ENCODE measurements at places on chromosomes 1 and 21.
A peak's percentile ranks its signal among the peaks of the same experiment; 100 is the strongest.

- peak; percentile 56 for DNase-seq
Observed at GRCh38 chr21:42237577-42237976, 18.6 kb downstream of the ABCG1 start.

- no peak for DNase-seq
Observed at GRCh38 chr1:30008372-30008997, 714.9 kb downstream of the MATN1 start.

DNA sequence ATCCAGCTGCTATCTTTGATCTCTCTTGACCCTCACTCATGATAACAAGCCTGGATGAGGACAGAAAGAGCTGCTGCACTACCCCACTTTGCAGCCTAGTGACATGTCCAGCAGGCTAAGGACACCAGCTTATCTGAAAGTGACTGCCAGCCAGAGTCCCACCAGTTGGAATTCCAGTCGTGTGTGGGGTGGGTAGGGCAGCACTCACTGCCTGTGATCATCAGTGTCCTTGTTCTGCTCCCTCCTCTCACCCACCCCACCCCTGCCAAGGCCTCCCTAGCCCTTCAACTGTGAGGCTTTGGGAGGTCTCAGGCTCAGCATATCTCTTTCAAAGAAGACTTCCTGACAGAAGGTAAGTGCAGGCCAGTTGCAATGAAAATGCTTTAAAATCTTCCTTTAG, 15.5 kb upstream of the NMNAT2 start:
- DNase-seq, result no peak

DNA sequence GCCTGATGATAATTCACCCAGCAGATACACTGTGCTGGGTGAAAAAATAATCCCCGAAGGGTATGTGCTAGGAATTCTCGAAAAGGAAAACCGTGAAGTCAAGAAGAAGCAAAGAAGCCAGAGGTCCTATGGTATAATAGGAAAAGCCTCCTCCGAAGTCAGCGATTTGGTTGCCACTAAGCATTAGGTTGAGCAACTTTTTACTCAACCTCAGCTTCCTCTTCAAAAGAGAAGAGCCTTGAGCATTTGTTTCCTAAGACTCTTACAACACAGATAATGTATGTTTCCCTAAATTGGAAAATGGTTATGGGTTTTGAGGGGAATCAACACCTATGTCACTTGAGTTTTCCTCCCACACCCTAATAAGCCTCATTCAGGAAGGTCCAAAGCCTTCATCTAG, 21.3 kb upstream of the MNDA start:
- no peak for DNase-seq

DNA sequence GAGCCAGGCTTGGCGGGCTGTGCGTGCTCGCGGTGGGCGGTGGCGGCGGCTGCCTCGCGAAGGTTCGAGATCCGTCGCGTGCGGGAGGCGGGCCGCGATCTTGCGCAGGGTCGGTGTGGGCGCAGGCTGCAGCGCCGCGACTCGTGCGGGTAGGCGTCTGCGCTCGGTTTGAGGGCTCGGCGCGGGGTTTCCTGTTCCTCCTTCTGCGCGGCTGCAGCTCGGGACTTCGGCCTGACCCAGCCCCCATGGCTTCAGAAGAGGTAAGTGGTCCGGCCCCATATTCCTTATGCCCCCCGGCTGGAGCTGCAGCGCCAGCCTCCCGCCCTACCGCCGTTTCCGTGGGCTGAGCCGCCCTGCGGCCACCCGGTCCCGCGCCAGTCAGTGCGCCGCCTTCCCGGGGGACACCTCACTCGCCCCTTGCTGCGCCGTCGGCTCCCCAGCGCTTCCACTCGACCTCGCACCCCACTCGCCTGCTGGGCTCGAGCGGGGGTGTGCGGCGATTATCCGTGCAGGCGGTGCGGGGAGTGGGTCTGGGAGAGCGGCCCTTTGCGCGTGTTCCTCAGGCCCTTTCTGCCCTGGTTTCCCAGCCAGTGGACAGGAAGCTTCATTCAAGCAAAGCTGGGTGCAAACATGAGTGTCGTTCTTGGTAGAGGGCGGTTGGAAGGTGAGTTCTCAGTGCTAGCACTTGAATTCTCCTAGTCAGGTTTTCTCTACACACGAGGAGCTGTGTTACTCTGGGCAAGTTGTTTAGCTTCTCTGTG, at the start of gene CACYBP:
CACYBP (plus strand) TSS at position 12 of the 761 bp plus-strand sequence; CDS start at position 246, 234 bp downstream.
- peak; percentile 94 for DNase-seq

DNA sequence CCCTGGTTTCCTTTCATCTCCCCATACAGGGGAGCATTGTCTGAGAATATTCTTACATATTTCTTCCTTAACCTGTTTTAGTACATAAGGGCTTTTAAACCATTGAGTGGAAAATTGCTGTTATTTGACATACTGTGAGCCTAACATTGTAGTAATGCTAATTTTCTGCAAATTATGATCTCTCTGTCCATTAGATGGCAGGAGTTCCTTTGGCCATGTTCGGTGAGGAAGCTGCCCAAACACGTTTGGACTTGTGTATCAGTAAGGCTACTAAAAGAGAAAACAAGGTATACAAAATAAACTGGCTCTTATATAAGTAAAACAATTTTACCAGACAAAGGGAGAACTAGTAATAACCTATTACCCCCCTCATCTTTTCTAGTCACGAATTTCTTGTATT, 29.2 kb downstream of the CDC7 start:
- DNase-seq, result no peak

- DNase-seq, result peak; percentile 26
Observed at GRCh38 chr1:212858461-212859265, 588 bp downstream of the FLVCR1 start.

- no peak for DNase-seq
Observed at GRCh38 chr1:63739452-63739851, 34.4 kb upstream of the ROR1 start.

DNA sequence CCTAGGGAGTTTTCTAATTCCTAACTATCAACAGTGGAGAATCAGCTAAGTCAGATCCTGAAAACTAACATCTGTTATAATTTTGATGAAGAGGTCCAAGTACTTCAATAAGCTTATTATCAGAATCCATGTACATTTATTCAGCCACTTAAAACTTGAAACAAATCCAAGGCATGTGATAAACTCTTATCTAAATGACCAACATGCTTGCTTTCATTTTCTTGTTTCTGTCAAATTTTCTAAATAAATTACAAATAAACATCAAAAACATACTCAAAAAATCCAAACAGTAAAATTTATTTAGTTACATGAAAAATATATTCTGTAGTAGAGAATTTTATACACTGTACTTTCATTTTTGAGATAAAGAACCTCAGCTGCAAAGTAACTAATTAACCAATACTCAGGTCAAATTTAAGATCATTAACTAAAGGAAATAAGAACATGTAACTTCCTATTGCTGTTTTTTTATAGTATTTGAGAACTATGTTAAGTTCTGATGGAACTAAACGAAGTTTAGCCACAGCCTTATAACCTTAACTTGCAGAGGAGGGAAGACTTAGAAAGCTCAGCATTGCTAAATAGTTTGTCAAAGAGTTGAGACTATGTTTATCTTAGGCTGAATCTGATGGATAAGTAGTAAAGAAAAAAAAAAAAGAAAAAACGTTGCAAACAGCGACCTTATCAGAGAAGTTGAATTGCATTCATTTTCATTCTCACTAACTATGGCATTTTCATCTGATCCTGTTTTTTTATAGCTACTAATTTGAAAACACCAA, 44.9 kb downstream of the SYNJ1 start:
- DNase-seq, result no peak

- DNase-seq, result no peak
Observed at GRCh38 chr1:200535605-200536004, 84.9 kb downstream of the KIF14 start.

- peak; percentile 80 for DNase-seq
Observed at GRCh38 chr1:225866061-225866837, 15.9 kb downstream of the TMEM63A start.

Data from activated CD4-positive, alpha-beta T cell treated with anti-CD3 and anti-CD28 coated beads, Interleukin-2, amount 50 U/mL, for 48 hours (primary cell).